Sciatic nerve (tissue), 2 donors: ENCODE measurements at places on chromosomes 13 and 19. TPM values are rescaled to one million over a fixed set of nuclear protein-coding genes. Genes with fewer than 3 reads are reported as not detected.

TNNI3 gene
- not detected for total RNA-seq

SSBP4 gene
- total RNA-seq = 82.5 TPM

B3GNT3 gene
- 0.58 TPM for total RNA-seq

U2AF2 gene
- total RNA-seq = 127 TPM

IL11 gene
- 0.45 TPM for total RNA-seq

VAV1 gene
- 12.7 TPM for total RNA-seq

FXYD3 gene
- 24.1 TPM for total RNA-seq

S1PR5 gene
- 0.53 TPM for total RNA-seq

DNA sequence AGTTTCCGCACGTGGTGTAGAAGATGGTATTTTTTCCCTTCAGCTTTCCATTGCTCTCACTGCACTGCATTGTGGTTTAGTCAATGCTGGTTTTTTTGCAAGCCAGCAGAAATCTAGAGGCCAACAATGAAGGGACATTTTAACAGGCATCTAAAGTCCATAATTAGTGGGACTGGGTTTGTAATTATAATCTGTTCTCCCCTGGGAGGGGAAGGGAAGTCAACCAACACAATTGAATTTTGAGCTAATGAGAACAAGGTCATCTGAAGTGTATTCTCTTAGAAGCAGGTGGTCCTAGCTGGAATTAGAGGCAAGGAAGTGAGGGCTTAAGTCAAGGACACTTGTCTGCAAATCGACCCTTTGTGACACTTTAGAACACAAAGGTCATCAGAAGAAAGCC, 156.4 kb downstream of the MYO16 start:
- no peak for DNase-seq

DNA sequence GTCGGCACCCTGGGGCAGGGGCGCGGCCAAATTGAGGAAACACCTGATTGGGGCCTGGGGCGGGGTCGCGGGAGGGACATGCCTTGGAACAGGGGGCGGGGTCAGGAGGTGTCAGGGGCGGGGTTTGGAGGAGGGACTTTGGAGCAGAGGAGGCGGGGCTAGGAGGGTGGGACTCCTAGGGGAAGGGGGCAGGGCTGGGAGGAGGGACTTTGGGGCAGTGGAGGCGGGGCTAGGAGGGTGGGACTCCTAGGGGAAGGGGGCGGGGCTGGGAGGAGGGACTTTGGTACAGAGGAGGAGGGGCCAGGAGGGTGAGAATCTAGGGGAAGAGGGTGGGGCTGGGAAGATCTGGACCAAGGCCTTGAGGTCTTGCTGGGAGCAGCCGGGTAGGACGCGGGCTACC, 21.9 kb downstream of the GRIN2D start:
- peak; percentile 88 for DNase-seq

DNA sequence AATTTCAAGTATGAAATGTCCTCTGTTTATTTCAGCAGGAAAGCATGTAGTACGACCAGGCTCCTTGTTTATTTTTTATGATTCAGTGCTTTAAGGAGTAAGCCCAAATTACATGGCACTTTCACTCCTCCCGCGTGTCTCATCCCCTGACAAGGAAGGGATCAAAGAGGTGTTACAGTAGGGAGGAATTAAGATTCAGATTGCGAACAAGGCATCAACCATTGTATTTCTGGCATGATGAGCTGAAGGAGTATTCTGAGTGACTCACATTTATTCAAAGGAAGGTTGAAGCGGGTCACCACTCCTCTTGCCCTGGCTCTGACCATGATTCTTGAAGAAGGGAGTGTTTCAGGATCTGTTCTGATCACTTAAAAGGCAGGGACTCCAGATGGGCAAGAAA, 46.1 kb upstream of the CNMD start:
- no peak for DNase-seq

DNA sequence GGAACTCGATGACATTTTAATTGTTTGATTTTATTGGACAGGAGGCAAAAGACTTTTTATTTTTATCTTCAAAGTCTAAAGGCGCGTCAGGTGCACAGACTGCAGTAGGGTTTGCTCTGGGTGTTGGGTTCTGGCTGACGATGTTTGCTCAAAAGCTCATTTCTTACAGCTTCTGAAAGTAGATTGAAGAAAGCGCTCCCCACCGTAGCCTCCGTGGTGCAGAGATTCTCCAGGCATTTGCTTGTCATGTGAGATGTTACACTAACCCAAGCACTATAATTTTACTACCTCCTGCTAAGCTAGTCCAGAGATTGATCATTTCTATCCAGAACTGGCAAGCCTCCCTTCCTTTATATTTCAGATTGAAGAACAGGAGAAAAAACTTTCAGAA, 14.5 kb upstream of the ATP11A start:
- DNase-seq = no peak

- no peak for DNase-seq
These were observed 692 bp downstream of the RGS9BP start for GRCh38 chr19:32676186-32676894.

DNA sequence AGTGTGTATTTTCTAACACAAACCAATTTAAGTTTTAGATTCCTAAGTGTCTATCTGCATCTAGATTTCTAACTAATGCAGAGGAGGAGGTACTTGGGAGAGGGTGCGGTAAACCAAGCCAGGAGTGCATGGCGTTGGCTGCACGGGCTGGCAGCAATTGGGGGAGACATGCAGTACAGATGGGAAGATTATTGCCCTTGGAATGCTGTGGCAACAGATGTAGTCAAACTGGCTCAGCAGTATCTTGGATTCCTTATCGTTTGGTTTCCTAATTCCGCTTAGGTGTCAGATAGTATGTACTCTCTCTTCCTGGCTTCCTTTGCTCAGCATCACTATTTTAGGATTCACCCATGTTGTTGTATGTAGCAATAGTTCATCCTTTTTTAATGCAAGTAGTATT, 29.4 kb upstream of the STK24 start:
- no peak for DNase-seq

GRCh38 chr19:2315818-2316353, 7.9 kb upstream of the LINGO3 start:
- peak; percentile 80 for DNase-seq

- no peak for DNase-seq
These were observed 112.1 kb downstream of the RAB20 start for GRCh38 chr13:110449219-110450015.

GRCh38 chr13:95452375-95452774, 100.1 kb upstream of the CLDN10 start:
- DNase-seq = no peak

GRCh38 chr13:36151591-36151990, 20.4 kb upstream of the DCLK1 start:
- DNase-seq = no peak

- DNase-seq = no peak
These were observed 463.8 kb downstream of the ITGBL1 start for GRCh38 chr13:101916108-101916774.

DNA sequence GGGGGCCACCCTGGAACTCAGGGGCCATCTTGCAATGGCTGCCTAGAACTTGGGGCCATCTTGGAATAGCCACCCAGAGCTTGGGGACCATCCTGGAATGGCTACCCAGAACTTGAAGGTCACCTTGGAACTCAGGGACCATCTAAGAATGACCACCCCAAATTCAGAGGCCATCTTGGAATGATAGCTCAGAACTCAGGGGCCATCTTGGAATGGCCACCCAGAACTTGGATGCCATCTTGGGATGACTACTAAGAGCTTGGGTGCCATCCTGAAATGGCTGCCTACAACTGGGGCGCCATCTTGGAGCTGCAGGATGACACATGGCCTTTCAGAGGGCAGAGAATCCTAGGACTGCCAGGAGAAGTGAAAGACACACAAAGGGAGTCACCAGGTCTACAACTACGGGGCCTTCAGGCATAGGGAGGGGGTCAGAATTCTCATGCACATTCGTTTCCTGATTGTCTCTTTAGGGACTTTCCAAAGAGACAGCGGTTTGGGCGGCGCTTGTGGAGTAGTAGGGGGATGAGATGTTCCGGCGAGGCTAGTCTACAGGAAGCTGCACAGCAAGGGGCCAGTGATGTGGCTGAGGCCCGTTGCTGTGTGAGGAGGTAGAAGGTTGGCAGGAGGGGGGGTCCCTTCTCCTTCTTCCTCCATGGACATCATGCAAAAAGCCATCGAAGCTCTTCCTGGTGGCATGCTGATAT, 125.0 kb downstream of the IER2 start:
- DNase-seq = no peak

DNA sequence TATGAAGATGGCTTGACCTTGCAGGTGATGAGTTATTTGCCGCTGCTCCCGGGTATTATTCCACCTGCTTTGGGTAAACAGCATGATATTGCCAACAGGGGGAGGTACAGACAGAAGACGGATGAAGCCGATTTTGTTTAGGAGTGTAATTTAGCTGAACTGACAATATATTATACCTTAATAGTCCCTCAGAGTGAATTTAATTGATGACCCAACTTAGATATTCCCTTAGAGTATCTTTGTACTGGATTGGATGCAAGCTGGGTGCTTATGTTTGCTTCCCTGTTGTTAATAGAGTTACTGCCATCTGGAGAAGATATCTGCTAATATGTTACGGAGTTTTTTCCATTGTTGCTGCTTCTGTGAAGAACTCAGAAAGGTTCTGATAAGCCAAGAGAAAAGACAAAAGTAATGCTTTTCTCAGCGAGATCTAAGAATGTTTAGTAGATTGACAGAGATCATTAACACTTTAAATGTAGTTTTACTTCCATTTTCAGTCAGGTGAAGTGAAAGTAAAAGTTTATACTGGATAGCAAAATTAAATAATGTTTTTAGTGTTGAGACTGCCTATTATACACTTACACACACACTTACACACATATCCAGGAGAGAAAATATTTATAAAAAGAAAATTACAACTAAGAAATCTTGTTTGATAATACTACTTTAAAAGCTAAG, 2220.8 kb upstream of the PCDH20 start:
- no peak for DNase-seq
